ENCODE measurements at places on chromosomes 3 and 15.

- no peak for DNase-seq
Measured at GRCh38 chr15:101637516-101637915, 14.7 kb downstream of the TM2D3 start.

GRCh38 chr15:80804970-80805495 lies 25.9 kb downstream of the CEMIP start:
- DNase-seq: no peak

GRCh38 chr15:51580982-51581381 lies 41.6 kb downstream of the DMXL2 start:
- no peak for DNase-seq

DNA sequence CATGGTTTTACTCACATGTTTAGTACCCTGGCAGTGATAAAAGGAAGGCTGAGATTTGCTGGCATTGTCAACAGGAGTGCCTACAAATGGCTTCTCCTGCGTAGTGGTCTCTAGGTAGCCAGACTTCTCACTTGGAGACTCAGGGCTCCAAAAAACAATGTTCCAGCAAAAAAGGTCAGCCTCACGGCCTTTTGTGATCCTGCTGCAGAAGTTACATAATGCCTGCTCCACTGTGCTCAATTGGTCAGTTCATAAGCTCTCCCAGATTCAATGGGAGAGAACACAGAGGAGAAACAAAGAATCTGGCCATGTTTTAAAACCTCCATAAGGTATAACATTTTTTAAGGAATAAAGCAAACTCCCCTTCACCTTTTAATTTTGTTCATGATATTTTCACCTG lies 76.1 kb upstream of the CMSS1 start:
- no peak for DNase-seq

DNA sequence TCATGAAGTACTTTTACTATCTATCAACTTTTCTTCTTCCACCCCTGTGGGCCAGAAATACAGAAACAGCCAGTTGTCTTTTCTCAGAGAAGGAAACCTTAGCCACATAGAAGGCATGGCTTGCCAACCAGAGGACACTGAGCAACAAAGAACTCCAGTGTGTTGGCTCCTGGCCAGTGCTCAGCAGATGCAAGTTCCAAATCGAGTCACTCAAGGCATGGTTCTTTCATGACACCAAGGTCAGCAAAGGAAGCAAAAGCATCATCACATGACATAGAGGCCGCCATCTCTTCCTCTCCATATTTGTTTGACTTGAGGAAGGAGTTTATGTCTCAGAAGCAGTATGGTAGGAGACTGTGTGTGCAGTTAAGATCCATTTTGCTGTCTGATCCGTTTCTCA lies 92.2 kb downstream of the MYLK start:
- no peak for DNase-seq

DNA sequence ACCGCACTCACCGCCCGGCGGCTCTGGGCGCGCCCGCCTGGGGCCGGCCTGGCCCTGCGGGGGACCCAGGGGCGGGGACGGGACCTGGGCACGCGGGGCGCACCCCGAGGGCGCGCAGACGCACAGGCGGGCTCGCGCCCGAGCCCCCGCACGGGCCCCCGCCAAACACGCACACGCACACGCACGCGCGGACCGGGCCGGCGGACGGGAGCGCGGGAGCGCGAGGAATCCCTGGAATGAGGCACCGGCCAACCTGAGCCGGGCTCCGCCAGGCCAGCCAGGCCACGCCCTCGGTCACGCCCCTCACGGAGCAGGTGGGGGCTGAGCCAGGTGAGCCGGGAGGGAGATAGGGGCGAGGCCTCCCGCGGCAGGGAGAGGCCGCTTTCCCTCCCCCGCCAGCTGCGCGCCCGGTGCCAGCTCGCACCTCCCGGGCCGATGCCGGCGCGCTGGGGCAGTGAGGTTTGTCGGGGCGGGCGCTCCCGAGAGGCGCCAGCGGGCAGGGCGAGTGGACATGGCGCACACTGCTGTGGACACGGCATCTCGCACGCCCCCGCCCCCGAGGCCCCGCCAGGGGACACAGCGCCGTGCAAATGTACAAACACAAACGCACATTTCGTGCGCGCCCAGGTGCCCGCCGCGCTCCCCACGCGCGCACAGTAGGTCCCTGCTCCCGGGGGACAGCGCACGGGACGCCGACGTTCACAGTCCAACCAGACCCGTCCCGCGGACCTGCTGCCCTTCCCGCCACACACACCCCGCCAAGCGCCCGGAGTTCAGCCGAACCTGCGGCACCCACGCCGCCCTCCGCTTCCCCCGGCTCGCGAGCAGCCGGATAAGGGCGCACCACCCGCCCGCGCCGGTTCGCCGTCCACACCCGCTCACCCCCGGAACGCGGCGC lies 75.9 kb upstream of the VGLL4 start:
- DNase-seq: peak; percentile 97

- DNase-seq: no peak
Measured at GRCh38 chr15:71600237-71600636, 210.1 kb upstream of the NR2E3 start.

DNA sequence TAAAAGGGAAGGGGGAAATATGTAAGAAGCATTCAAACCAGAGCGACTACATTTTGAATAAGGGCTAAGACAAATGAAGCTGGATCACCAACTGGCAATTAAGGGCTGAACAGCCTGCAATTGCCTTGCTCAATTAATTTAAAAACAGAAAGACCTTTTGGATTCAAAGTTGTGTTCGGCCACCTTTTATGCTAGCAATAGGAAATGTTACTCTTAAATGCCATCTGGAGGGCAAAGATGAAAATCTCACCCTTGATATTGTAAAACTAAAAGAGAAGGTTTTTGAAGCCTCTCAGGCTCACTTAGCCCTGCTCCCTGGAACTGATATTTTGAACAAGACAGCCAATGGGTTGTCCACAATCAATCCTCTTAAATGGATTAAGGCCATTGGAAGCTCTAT lies 44.2 kb downstream of the ACAD9 start:
- DNase-seq: no peak

DNA sequence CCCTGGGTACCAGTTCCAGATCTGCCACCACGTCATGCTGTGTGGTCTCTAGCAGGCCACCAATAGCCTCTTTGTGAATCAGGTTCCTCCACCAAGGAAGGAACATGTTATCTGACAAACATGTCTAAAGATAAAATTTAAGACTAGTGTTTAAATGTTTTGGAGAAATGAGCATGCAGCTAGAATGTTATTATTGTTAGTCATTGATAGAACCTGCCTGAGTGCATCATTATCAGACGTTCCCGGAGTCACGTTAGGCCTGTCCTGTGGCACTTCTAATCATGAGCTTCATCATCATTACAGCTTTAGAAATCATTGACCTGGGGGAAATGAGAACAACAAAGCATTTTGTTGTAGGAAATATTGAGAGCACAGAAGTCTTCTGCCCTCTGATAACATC lies 58.9 kb upstream of the FURIN start:
- no peak for DNase-seq

DNA sequence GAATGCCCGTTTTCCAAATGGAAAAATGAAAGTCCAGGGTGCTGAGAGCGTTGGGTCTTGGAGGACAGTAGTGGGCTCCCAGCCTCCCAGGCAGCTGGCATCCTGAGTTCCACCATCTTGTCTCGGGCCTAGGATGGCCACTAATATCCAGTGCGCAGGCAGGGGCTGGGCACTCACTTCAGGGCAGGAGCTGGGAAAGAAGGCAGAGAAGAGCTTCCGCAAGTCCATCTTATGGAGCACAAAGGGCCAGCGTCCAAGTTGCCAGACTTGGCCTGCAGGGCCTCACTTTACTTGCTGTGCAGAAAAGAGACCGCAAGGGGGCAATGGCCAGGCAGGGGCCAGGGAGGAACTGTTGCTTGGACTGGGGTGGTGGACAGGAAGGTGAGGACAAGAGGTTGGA lies 46.1 kb downstream of the IQSEC1 start:
- DNase-seq: no peak

GRCh38 chr15:83285979-83286553 lies 1.6 kb upstream of the BNC1 start:
- DNase-seq: no peak

- no peak for DNase-seq
Measured at GRCh38 chr3:71398157-71398836, 185.2 kb downstream of the FOXP1 start.

DNA sequence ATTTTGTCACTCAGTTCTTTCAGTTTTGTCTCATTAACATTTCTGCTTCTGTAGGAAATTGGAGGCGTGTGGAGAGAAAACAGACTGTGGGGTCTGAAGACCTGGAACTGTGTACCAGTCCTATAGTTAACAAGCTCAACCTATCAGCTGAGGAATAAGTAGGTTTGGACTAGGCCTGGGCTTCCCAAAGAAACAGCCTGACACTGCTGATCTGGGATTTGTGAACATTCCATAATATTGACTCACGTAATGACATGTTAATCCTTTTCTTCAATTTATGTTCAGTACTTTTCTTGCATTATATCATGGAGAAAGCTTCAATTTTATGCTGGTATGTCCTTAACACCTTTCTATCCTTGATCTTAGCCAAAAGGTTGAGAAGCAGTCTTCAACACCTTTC lies 181.6 kb upstream of the RORA start:
- no peak for DNase-seq

GRCh38 chr3:58691997-58692396 lies 25.4 kb upstream of the FAM3D start:
- no peak for DNase-seq

- no peak for DNase-seq
Measured at GRCh38 chr15:90495067-90495466, 34.7 kb upstream of the CRTC3 start.

Data from H1 (cell line).